ENCODE measurements at places on chromosomes 13 and 19.

- peak; percentile 87 for DNase-seq
These were observed 8.8 kb downstream of the ATP4B start for GRCh38 chr13:113649212-113649611.

- no peak for DNase-seq
These were observed 126.6 kb downstream of the AKAP11 start for GRCh38 chr13:42398533-42398932.

GRCh38 chr13:65112123-65112522, 2118.0 kb downstream of the PCDH9 start:
- no peak for DNase-seq

DNA sequence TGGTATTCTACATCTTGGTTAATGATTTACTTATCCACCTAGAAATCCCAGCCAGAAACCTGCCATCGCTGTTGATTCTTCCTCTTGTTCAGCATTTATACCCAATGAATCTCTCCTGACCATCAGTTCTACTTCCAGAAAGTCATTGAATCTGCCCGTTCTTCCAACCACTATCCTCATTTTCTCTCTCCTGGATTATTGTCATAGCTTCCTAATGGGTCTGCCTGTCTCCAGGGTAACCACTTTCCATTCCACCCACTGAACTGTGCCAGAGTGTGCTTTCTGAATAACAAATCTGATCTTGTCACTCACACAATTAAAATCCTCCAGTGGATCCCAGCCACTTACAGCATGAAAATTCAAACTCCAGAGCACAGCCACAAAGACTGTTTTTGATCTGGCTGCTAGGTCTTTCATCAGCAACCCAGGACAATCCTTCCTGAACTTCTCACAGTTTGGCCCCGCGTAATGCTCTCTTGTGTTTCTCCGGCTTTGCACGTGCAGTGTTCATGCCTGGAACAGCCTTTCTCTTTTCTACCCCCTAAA, 330.6 kb downstream of the SPRY2 start:
- DNase-seq, result no peak

GRCh38 chr13:64488731-64489130, 2741.4 kb downstream of the PCDH9 start:
- DNase-seq, result no peak

DNA sequence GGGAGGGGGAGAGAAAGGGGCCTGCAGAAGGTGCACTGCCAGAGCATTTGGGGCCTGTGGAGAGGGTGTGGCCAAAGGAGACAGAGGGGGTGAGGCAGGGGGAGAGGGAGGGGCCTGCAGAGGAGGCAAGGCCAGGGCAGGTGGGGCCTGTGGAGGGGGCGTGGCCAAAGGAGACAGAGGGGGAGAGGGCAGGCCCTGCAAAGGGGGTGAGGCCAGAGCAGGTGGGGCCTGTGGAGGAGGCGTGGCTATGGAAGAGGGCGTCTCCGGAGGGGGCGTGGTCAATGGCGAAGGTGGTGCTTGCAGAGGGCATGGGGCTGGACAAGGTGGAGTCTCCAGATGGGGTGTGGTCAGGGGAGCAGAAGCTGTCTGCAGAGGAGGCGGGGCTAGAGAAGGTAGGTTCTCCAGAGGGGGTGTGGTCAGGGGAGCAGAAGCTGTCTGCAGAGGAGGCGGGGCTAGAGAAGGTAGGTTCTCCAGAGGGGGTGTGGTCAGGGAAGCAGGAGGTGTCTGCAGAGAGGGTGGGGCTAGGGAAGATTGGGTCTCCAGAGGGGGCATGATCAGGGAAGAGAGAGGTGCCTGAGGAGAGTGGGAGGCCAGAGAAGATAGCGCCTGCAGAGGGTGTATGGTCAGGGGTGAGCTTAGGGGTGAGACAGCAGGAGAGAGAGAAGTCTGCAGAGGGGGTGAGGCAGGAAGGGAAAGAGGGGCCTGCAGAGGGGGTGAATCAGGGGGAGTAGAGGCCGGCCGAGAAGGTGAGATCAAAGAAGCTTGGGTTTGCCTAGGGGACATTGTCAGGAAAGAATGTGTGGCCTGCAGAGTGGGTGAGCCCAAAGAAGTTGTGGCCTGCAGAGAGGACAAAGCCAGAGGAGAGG, 3.4 kb downstream of the PRR36 start:
- DNase-seq, result peak; percentile 38

GRCh38 chr19:18416778-18417249, 2.4 kb upstream of the SSBP4 start:
- DNase-seq, result peak; percentile 67

DNA sequence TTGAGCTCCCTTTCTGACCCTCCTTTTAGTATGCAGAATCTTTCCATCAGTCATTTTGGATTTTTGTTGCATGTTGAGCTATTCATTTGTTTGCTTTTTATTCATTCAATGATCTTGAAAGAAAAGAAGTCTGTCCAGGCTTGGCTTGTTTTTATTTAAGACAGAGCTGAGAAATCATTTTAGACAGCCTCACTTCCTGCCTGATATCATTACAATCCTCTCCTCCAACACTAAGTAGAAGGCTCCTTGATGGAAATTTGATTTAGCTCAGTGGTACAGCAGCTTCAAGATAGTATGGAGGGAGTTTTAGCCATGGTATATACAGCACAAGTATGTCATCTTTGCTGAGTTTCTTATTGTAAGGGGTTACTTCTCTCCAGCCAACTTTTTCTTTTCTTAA, 28.4 kb downstream of the MBNL2 start:
- DNase-seq, result no peak

- DNase-seq, result no peak
These were observed 3.4 kb upstream of the GRWD1 start for GRCh38 chr19:48442116-48443035.

DNA sequence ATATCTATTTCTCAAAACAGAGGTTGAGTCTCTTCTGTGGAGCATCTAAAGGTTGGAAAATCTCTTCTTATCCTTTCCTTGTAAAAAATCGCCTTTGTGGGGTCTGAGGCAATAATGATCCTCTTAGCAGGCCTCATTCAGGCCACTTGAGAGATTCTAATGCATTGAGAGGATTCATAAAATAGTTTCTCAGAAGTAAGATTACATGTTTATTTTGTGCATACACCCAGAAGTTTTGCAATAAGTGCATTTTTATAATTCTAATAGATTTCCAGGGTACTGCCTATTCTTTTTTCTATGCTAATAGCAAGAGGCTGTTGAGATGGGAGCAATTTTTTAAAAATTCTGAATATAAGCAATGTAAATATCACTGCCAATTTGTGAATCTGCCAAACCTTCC, 342.2 kb upstream of the KLF12 start:
- DNase-seq, result no peak

- DNase-seq, result no peak
These were observed 87.2 kb upstream of the SLC10A2 start for GRCh38 chr13:103153466-103153865.

DNA sequence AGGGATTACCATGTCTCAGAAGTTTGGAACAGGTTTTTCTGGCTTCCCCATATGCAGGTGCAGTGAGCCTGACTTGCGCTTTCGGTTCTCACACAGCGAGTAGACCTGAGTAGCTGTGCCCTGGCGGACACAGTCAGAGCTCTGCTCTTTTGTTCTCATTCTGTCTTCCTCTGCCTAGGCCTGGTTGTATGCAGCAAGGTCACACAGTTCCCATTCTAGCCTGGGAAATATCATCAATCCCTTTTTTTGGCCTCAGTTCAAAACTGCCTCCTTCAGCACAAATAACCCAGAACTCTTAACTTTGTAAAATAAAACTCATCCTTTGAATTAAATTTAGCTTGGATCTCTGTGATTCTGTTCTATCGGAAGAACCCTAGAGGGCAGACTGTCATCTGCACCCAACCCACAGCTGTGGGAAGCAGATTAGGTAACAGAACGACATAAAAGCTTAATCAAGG, 10.2 kb downstream of the OXGR1 start:
- peak; percentile 94 for DNase-seq

DNA sequence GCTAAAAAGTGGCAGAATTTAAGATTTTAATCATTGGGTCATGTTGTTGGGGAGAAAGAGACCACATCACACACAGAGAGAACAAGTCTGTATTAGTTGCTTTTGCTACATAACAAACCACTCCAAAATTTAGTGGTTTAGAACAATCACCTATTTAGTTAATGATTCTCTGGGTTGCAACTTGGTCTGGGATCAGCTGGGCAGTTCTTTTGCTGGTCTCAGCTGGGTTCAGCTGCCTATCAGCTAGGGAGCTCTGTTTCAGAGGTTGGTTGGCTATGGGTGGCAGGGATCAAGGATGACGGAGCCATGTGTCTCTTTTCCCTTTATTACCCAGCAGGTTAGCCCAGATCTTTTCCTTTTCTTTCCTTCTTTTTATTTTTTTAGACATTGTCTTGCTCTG, 8.9 kb downstream of the PINLYP start:
- DNase-seq, result no peak

- no peak for DNase-seq
These were observed 4.2 kb upstream of the CILP2 start for GRCh38 chr19:19533841-19534240.

- peak; percentile 63 for DNase-seq
These were observed 4.3 kb upstream of the RLN3 start for GRCh38 chr19:14023404-14024235.

DNA sequence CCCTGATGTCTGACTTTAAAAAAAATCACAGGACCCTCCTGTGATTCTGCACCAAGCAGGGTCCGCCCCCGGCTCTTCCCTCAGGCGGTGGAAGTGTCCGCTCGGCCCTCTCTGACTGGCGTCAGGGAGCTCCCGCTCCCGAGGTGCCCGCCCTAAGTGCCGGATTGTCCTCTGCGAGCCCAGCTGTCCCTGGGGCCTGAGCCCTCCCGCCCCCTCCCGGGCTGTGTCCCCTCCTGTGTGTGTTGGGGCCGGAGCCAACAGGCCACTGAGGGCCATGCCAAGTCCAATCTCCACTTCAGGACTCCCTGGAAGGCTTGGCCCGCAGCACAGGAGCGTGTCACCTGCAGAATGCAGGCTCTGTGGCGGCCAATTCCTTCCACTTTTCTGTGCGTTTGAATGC, 25.4 kb downstream of the MAP2K2 start:
- DNase-seq, result no peak

GRCh38 chr19:54248016-54248601, 5.5 kb upstream of the LILRA6 start:
- DNase-seq, result no peak

DNA sequence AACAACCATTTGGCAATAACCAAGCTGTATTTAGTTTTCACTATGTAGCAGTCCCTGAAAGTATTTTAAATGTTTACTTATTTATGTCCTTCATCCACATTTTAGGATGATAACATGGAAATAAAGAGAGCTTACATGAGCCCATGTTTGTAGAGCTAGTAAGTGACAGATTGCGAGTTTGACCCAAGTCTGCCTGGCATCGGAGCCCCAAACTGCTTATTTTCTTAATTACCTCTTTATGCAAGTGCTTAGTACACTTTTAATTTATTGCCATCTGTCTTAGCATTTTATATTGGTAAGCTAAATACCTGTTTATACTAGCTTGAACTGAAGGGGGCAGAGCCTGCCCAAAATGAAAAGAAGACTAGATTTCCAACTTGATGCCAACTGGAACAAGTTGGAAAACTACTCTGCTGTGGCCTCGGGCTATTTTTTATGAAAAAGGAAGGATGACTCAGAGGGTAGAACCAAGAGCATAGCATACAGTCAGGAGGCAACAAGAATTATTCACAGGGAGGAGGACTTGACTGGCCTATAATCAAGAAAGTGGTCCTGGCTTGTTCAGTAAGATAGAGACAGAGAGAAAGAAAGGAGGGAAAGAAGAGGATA, 150.2 kb downstream of the NDFIP2 start:
- no peak for DNase-seq

- DNase-seq, result no peak
These were observed 25.4 kb downstream of the TUBA3C start for GRCh38 chr13:19156013-19156825.

DNA sequence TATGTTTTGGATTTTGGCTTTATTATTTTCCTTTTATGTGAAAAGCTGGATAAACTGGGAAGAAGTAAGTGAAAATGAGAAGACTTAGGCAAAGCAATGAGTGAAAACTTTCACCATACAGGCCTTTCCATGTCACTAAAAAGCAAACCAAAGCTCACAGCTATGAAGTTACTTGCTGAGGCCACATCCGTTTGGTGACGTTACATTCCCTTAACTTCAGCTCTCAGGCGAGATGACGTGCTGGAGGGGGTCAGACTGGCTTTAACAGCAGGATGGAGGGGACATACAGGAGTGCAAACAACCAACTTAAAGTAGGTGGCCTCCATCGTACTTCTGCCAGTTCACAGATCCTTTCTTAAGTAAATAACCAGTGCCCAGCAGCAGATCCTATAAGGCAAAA, 522.3 kb downstream of the MYO16 start:
- no peak for DNase-seq

GRCh38 chr13:21075011-21075378, 13.6 kb upstream of the LATS2 start:
- DNase-seq, result no peak

DNA sequence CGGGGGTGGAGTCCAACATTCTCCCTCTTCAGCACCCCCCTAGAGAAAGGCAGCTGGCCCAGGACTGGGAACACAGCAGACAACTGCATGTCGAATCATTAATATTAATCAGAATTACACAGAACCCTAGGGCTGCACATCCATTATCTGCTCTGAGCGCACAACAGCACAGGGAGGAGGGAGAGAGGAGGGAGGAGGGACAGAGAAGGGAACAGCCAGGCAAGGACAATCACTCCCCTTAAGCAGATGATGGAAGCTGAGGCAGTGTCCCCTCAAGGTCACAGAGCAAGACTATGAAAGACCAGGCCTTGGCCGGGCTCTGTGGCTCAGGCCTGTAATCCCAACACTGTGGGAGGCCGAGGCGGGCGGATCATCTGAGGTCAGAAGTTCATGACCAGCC, 25.7 kb downstream of the TLE6 start:
- no peak for DNase-seq

GRCh38 chr13:92804926-92805325, 421.7 kb upstream of the GPC6 start:
- DNase-seq, result no peak

DNA sequence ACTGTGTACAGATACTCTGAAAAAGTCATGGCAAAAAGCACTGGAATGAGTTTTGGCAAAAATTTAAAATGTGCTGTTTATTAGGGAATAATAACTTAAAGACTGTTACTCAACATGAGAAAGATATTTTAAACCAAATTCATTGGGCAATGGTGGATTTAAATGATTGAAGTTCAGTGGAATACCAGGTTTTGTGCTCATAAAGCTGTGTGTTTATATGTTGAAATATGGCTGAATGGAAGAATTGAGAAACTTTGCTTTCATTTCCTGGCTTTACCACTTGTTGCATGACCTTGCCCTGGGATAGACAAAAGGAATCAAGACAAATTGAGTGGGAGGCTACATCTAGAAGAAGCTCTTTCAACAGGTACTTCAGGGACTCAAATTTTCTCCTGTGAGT, 246.4 kb downstream of the GPC5 start:
- DNase-seq, result no peak

- no peak for DNase-seq
These were observed 13.4 kb downstream of the RUBCNL start for GRCh38 chr13:46373623-46374022.

DNA sequence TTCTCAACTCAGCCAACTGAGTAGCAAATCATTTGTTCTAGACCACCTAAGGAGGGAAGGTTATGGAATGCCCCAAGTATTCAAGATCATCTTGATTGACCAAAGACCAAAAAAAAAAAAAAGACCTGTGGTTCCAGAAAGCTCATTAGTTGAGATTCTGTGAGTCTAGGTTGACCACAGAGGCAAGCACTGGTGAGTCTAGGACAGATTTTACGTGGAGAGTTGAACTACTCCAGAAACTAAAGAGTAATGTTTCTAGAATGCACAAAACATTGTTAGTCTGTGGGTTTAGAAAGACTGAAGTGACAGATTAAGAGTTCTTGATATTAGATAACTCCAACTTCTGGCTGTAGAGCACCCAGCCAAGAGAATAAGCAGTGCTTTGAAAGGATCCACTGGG, 4.0 kb upstream of the CYTH2 start:
- DNase-seq, result no peak
